ENCODE measurements at places on chromosomes 7 and 10.

DNA sequence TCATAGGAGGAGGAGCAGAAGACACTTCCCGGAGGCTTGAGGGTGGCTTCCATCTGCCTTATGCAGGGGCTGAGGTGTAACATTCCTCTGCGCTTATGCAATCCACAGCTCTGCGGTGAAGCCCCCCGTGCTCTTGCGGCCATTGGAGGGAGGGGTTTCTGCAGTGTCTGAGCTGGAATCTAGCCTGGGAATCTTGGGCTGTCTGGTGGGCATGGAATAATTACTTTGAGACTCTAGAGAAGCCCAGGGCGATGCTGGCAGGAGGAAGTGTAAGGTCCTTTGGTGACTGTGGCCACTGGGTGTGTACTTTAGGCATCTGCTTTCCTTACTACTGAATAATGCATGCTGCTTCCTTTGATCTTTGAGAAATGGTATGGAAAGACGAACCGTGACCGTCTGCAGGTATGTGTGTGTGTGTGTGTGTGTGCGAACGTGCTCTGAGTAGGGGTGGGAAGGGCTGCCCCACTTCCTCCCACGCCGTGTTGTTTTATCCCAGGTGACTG is 181.0 kb downstream of the PRPF18 start:
- no peak for DNase-seq

- DNase-seq = no peak
Observed at GRCh38 chr7:71497256-71497946, 365.5 kb downstream of the GALNT17 start.

- no peak for DNase-seq
Observed at GRCh38 chr7:4800487-4800886, 25.1 kb downstream of the AP5Z1 start.

- DNase-seq = no peak
Observed at GRCh38 chr10:63133821-63134557, 861 bp downstream of the NRBF2 start.

- no peak for DNase-seq
Observed at GRCh38 chr10:60031183-60031582, 124.8 kb upstream of the CCDC6 start.

DNA sequence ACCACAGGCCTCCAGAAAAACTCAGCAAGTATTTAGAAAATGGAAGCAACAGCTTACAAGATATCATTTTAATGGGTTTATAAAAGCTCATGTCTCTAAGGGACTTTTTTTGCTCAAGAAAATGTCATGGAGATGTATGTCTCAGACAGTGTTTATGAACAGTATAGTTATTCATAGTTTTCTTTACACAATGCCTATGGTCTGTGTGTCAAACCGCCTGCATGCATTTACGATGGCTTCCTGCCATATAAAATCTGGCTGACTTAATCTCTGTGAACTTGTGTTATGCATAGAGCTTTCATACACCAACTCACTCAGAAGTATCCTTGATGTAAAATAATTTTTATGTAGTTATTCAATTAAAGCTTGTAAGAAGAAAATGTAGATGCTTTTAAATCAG is 1314.2 kb upstream of the LRRTM3 start:
- no peak for DNase-seq

GRCh38 chr10:86390337-86391120 is 23.9 kb upstream of the GRID1 start:
- no peak for DNase-seq

DNA sequence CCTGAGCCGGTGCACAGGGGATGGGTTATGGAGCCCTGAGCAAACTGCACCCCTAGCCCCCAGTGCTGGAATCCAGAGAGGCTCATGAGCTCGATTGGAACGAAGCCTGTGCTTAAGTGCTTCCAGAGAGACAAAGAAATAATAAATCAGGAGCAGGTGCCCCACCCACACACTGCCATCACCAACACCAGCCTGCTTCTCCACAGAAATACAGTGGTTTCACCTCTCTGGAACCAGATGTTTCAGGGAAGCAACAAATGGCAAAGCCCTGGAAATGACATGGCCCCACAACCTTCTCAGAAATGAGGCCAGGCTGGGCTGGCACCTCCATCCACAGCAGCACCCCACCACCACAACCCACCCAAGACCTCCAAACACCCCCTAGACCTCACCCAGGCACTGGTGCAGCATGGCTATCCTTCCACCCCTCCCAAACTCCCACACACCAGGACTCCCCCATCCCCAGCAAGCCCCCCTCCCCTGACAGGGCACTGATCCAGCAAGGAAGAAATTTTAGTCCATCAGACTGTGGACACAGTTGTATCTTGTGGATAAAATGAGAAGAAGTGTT is 4.1 kb upstream of the SLC18A3 start:
- no peak for DNase-seq

DNA sequence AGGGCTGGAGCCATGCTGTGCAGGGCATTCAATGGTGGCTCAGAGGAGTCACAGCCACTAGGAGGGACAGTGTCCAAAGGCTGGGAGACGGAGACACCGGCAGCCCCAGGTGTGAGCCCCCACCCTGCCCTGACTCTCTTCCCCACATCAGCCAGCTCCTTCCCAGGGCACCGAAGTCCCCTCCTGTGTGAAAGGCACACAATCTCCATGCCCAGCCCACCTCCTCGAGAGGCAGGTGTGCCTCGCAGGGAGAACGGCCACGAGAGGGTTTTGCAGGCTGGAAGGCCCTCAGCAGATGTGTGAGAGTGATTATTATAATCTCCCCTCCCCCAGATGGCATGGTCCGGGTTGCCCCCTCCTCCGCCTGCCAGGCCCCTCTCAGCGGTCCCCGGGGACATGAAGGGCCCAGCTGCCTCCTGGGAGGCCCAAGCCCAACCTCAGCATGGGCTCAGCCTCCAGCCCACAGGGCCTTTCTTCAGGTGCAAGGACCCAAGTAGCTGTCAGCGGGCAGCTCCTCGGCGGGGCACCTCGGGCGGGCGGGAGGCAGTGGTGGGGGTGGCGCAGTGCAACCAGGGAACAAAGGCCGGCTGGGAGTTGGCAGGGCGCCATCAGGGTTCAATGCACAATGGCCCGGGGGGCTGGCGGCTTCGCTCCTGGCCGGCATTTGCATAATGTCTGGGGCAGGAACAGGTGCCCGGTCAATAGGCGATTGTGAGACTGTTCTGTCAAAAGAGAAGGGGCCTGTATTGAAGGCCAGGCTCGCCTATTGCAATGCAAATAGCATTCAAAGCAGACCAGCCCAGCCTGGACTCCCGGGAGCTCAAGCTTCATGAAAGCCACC is 155.3 kb upstream of the ZMIZ1 start:
- peak; percentile 97 for DNase-seq

- DNase-seq = no peak
Observed at GRCh38 chr7:89133819-89134218, 338.3 kb upstream of the TEX47 start.

GRCh38 chr7:73718438-73718881 is 1.0 kb downstream of the STX1A start:
- no peak for DNase-seq
